ENCODE measurements at places on chromosomes 13 and 19.

DNA sequence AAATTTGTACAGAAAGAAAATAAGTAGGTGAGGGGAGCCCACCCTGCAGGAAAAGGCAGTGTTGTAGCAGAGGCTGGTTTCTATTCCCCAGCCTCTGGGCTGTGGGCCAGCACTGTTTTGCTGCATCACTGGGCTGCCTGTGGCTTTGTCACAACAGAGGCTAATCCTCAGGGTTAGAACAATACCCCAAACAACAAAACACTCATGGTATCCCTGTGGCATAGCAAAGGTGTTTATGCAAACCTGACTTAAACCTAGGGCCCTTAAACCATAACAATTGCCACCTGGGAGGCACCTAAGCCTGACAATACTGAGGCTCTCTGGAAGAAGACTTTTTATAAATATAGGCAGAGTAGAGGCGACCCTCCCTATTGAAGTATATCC is 314.7 kb downstream of the OLFM4 start:
- no peak for DNase-seq
- H3K27me3 ChIP-seq: no peaks in the 10 kb centered on the region
- H3K4me3 ChIP-seq: no peak overlapping the region
- no peak overlapping the region for H3K27ac ChIP-seq

GRCh38 chr19:41427647-41428480 is 690 bp upstream of the B3GNT8 start:
- H3K27me3 ChIP-seq: no peaks in the 10 kb centered on the region
- peak overlapping the region; percentile 59 for H3K4me3 ChIP-seq
- peaks cover 17% of the 10 kb centered on the region for H3K4me1 ChIP-seq
- DNase-seq: peak; percentile 42
- H3K36me3 ChIP-seq: peaks cover 14% of the 10 kb centered on the region

- no peaks in the 10 kb centered on the region for H3K27me3 ChIP-seq
- no peak overlapping the region for H3K4me3 ChIP-seq
- peaks cover 8% of the 10 kb centered on the region for H3K4me1 ChIP-seq
Measured at GRCh38 chr19:28482221-28482620, 730.7 kb downstream of the UQCRFS1 start.

- H3K27me3 ChIP-seq: no peaks in the 10 kb centered on the region
- no peaks in the 10 kb centered on the region for H3K4me1 ChIP-seq
- DNase-seq: no peak
- H3K4me3 ChIP-seq: no peak overlapping the region
- no peak overlapping the region for H3K27ac ChIP-seq
Measured at GRCh38 chr13:74866101-74866500, 615.9 kb downstream of the TBC1D4 start.

DNA sequence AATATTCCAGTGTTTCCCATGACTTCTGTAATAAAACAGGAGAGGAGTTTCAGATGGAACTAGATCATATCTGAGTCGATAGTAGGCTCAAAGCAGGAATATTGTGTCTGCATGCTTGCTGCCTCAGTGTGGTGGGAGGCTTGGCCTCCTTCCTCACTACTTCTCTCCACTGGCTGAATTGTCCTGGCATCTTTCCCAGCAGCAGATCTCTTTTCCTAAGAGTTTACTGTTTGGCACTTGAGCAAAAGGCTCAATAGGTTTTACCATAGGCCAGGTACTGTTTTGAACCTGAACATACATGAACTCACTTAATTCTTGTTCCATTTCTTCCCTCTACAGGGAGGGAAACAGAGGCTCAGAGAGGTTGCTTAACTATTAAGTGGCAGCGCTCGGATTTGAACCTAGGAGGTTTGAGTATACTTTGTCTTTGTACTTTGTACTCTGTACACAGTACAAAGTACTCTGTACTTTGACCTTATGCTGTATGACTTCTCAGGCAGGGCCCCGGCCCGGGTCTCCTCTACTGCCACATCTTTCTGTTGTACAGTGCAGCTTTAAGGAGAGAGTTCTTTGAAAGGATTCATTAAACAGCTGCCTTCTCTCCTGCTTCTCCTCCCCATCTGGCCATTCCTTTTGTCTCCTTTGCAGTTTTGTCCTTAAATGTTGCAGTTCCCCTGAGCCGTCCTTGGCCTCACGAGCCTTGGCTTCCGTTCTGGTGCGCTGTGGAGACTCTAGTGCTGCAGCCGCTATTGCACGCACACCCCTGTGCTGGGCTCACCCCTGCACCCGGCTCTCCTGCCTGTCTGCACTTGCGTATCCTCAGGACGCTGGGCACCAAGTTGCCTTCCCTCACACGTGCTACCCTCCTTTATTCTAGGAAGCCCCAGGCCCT is 8.1 kb downstream of the B3GLCT start:
- no peak overlapping the region for H3K4me3 ChIP-seq
- no peaks in the 10 kb centered on the region for H3K4me1 ChIP-seq
- no peak overlapping the region for H3K27ac ChIP-seq

GRCh38 chr19:54168174-54168917 is 4.6 kb downstream of the TMC4 start:
- no peak overlapping the region for H3K4me3 ChIP-seq
- H3K4me1 ChIP-seq: peaks cover 13% of the 10 kb centered on the region
- H3K27me3 ChIP-seq: no peaks in the 10 kb centered on the region
- H3K36me3 ChIP-seq: no peaks in the 10 kb centered on the region
- H3K27ac ChIP-seq: no peak overlapping the region
- DNase-seq: peak; percentile 77

DNA sequence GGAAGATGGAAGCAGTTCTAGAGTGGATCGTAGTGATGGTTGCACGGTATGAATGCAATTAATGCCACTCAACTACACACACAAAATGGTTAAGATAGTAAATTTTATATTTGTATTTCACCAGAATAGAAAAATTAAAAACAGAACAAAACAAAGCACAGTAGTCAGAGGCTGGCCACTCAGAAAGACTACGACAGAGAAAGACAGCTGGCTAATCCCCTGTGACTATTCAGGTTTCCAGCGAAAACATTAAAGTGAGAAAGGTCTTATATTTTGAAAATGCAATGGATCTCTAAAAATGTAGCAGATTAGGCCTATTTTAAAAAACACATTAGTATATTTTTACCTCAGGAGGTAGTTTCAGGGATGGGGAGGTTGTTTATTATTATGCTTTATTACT is 131.3 kb upstream of the POSTN start:
- H3K4me1 ChIP-seq: no peaks in the 10 kb centered on the region
- H3K27me3 ChIP-seq: no peaks in the 10 kb centered on the region
- H3K36me3 ChIP-seq: no peaks in the 10 kb centered on the region
- H3K4me3 ChIP-seq: no peak overlapping the region

GRCh38 chr19:27962264-27962663 is 1250.7 kb downstream of the UQCRFS1 start:
- no peaks in the 10 kb centered on the region for H3K4me1 ChIP-seq
- H3K36me3 ChIP-seq: no peaks in the 10 kb centered on the region
- DNase-seq: no peak
- no peak overlapping the region for H3K4me3 ChIP-seq
